Right ventricle myocardium inferior (tissue), 1 donor: ENCODE measurements at places on chromosomes 7 and 10. TPM values are rescaled to one million over a fixed set of nuclear protein-coding genes. Genes with fewer than 3 reads are reported as not detected.
A peak's percentile ranks its signal among the peaks of the same experiment; 100 is the strongest.

DNA sequence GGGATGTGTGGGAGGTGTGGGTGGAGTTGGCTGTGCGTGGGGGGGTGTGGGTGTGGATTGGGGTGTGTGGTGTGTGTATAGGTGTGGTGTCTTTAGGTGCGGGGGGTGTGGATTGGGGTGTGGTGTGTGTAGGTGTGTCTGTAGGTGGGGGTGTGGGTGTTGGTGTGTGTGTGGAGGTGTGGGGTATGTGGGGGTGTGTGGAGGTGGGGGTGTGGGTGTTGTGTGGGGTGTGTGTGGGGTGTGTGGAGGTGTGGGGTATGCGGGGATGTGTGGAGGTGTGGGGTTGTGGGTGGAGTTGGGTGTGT, 33.9 kb downstream of the SPDYE17 start:
- no peak for DNase-seq

DNA sequence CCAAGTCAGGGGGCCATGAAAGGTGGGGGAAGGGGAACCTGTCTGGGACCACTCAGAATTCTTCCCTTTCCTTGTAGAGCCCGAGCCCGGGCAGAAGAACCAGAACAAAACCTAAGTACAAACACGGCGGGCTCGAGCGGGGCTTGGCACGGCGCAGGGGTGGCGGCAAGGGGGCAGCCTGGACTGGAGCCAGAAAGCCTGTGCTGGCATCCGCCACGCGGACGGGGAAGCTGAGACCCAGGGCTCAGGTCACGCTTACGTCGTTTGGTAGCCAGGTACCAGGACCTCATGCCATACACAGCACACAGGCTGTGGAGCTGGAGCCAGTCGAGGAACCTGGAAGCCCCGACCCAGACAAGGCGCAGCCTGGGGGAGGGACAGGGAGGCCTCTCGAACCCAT, 6.6 kb upstream of the GPER1 start:
- no peak for DNase-seq

GRCh38 chr10:118725886-118726500, 28.8 kb downstream of the CACUL1 start:
- no peak for DNase-seq

DNA sequence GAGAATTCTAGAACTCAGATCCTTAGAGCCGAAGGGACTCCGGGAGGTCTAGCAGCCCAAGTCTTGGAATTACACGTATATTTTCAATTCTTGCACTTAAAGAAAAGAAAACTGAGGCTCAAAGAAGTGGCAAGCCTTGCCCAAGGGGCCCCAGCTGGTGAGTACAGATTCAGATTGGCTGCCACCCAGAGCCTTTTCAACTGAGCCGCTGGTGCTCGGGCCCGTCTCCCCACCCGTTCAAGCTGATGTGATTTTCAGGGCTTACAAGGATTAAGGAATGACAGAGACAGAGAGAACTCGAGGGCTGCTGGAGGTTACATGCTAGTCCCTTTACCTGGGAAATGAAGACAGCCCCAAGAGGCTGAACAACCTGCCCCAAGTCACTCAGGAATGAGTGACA, 117.8 kb downstream of the ABLIM1 start:
- no peak for DNase-seq

DNA sequence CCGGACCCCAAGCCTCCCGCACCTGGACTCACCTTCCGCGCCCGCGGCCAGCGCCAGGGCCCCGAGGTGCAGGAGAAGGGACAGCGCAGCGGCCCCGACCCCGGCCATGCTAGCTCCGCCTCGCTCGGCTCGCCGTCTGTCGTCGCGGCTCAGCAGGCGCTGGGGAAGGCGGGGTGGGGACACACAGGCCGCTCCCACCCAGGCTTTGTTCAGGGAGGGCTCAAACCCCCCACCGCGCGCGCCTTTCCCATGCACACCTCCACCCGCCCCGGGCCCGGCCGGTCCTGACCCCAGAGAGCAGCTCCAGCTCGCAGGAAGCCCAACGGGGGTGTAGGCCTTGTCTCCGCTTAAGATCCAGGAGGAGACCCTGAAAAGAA, at the start of gene KCP:
TSS of gene KCP (minus strand) at position 141 of the 377 bp plus-strand sequence. CDS start at position 108, 33 bp downstream.
- peak; percentile 62 for DNase-seq

- peak; percentile 82 for DNase-seq
Observed at GRCh38 chr10:11986593-11987216, 55.9 kb downstream of the UPF2 start.

DNA sequence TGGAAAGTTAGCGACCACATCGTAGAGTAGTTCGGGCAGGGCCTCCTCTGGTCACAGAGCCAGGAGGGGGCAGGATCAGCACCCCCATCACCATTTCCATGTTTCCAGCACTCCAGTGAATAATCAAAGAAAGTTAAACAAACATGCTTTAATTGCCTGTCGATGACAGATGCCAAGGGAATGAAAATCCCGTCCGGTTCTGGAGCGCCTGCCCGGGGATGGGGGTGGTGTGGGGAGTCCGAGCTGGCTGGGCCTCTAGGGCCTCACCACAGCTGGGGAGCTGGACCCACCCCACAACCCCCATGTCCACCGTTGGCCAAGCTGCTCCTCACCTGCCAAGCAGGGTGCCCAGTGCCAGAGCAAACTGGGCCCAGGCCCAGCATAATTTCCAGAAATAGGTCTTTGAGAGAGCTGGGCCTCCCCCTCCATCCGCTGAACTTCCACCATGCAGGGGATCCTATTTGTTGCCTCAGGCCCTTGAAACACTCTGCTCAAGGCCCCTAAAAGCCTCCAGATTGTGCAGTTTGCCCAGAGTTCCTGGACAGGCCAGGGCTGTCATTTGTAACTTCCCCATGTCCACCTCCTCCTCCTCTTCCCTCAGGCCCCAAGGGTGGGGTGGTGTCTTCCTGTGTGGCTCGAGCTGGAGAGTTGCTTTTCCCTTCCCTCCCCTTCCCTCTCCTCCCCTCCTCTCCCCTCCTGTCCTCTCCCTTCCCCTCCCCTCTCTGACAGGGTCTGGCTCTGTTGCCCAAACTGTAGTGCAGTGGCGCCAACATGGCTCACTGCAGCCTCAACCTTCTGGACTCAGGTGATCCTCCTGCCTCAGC, 101.0 kb downstream of the MYL10 start:
- DNase-seq, result no peak

- no peak for DNase-seq
Observed at GRCh38 chr10:45589868-45590267, 82.7 kb downstream of the ZFAND4 start.

DNA sequence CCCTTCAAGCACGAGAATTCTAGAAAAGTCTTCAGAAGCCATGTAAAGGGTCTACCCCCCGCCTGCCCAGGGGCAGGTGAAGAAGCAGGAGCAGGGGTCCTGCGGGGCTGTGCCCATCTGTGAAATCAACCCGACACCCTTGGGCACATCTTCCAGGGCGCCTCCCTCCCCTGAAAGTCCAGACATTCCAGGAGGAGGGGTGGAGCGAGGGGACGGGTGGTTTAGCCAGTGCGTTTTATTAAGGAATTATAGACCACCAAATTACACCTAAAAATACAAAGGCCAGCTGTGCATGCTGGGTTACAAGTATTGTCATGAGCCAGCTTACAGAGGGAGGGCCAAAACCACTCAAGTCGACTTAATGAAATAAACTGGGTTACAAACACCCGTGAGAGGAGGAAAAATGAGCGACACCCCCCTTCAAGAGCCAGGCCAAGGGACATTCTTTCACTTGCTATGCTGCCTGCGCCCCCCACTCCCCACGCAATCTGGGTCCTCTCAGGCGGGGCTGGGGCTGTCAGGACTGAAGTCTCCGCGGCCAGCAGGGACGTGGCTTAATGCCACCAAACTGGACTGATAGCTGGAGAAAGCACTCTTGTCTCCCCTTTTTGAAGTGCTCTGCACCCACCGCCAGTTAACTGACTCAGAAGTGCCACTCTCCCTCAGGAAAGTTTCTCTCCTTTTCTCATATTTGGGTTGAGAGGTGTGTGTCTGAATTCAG, 360.3 kb downstream of the FRMD4A start:
- DNase-seq, result no peak

DNA sequence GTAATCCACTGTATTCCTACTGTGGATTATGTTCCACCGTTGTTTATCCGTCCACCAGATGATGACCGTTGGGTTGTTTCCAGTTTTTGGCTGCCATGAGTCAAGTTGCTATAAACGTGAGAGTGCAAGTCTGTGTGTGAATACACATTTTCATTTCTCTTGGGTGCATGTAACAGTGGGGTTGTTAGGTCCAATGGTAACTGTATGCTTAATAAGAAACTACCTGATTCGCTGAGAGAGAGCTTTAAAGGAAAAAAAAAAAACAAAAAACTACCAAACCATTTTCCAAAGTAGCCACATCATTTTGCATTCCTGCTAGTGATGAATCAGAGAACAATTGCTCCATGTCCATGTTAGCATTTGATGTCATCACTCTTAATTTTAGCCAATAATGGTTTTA, 15.9 kb downstream of the UBN2 start:
- DNase-seq, result no peak

DNA sequence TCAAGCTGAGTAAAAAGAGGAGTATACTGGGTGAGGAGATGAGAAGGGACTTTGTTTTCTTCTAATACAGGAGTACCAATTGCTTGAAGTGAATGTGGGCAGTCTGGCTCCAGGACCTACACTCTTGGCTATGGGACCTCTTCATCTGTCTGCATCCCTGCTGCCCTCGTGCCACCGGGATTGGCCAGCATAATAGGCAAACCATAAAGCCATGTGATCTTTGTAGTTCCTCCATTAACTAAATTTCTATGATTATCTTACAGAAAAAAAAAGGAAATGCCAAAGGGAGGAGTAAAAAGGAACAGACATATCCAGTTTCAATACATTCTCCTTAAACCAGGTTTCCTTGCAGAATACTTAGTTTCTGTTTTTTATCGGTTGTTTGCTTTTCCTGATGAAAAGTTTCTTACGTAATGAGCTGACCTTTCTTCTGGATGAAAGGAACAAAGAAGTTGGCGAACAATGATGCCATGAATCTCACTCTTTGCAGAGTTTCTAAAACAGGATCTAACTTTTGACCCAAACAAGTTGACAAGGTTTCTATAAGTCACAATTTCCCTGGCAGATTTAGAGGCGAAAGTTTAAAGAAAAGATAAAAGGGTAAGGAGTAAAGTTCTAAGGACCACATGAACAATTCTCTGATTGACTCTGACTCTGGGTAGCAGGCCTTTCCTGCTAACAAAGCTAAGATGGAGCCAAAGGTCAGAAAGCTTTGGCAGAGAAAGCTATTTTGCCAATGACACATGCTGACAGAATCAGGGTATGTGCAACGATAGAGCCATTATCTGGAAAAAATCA, 54.1 kb downstream of the LAMB1 start:
- no peak for DNase-seq

DNA sequence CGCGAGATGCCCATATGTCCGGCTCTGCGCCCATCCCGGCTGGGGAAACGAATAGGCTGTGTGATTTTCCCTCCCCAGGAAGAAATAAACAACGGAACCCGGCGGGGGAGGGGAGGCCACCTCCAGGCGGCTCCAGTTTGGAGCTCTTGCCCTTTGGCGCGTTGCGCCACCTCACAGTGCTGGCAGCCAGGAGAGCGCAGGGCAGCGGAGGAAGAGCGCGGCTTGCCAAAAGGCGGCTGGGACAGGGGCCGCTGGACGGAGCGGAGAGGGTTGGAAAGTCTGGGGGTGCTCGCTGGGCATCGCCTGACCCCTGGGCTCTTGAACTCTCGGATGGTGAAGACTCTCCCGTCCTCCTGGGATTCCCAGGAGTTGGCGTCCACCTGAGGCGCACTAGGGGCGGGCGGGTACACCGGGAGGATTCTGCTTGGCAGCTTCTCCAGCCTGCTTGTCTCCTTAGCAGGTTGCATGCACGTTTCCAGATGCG, 5.3 kb upstream of the NEUROG3 start:
- DNase-seq, result no peak

DNA sequence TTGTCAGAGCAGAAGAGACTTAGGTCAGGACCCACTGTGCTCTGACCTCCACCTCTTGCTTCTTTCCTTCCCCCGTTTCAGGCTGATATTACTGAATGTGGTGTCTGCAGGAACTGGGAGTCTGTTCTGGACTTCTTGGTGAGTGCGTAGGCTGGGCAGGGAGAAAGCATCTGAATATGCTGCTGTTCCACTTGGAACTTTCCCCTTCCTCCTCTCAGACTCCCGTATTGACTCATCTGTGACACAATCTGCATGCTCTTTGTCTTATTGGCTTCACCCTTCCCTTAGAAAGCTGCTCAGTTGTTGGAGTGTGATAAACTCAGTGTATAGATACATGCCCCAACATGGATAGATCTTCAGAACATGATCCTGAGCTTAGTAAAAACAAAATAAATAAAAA, 137.6 kb upstream of the HABP2 start:
- DNase-seq, result no peak

DNA sequence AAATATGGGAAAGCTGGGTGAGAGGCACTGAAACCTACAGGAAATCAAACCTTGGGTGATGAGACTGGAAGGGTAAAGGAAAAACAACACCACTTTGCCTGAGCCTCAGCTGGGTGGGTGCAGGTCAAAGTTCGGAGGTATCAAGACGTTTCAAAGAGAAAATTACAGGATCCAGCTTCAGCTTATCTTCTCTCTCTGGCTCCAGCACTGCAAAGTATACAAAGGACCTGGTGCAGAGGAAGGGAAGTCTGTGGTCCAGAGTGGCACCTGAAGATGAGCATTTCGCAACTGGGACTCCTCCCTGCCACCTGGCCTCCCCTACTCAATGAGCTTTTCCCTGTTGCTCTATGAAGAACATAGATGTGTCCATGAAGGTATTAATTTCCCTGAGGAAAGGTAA, 6.4 kb upstream of the FXYD4 start:
- DNase-seq, result no peak

GRCh38 chr7:105786520-105787470, 89.6 kb downstream of the ATXN7L1 start:
- DNase-seq, result no peak

GRCh38 chr10:98433881-98434732, 12.6 kb downstream of the HPS1 start:
- DNase-seq, result no peak

DNA sequence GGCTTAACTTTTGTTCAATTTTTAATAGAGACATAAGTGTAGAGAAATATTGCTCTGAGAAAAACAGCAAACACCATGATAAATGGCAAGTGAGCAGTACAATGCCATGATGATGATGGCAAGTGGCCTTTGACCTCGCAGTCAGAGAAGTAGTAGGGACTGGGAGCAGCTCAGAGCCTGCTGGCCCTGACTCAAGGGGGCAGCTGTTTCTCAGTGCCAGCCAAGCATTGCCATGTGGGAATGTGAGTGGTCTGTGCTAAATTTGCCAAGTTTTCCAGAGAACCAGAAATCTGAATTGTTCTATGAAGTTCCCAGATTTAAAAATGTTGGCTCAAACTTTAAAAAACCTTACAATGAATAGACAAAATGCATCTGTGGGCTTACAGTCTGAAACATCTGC, 187.9 kb downstream of the BICC1 start:
- no peak for DNase-seq

The SMKR1 gene
- not detected for total RNA-seq

The SPDYE2 gene
- total RNA-seq, result not detected

The ORAI2 gene
- total RNA-seq, result 3.0 TPM

The CPXM2 gene
- total RNA-seq, result 4.6 TPM

The PRSS37 gene
- not detected for total RNA-seq

The KCND2 gene
- total RNA-seq, result not detected

The ZNF503 gene
- 6.0 TPM for total RNA-seq
